ENCODE measurements at places on chromosomes 16 and 17. TPM values are rescaled to one million over a fixed set of nuclear protein-coding genes. Genes with fewer than 3 reads are reported as not detected.

CACNG3 gene
- not detected for total RNA-seq

ZP2 gene
- 0.18 TPM for total RNA-seq

CRISPLD2 gene
- 31.6 TPM for total RNA-seq

GAN gene
- 18.3 TPM for total RNA-seq

MYCBPAP gene
- 2.1 TPM for total RNA-seq

TP53TG3B gene
- not detected for total RNA-seq

SECTM1 gene
- 127 TPM for total RNA-seq

CACNA1H gene
- 3.8 TPM for total RNA-seq

C16orf92 gene
- total RNA-seq = not detected

DNA sequence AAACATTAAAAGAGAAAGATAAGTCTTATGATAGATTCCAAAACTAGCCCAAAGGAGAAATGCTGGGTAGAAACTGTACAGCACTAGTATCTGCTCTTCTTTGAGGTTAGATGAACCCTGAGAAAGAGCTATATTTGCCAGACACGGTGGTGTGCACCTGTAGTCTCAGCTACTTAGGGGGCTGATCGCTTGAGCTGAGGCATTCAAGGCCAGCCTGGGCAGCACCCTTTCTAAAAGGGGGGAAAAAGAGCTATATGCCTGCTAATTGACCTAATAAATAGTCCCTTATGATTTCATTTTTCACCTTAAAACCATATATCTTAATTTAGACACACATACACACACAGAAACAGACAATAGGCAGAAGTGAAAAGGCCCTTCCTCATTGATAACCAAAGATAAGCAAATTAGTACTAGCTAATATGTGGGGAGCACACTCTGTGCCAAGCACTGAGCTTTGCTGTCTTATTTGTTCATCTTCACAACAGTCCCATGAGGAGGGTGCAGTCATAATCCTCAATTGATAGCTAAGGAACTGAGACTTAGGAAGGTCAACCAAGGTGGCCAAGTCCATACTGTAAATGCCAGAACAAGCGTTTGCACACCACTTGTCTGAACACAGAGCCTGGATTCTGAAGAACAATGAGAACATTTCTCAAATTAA is 56.6 kb upstream of the NLK start:
- no peak for DNase-seq

GRCh38 chr17:39648616-39649366 is 11.8 kb downstream of the STARD3 start:
- no peak for DNase-seq

- no peak for DNase-seq
Observed at GRCh38 chr16:14101415-14101814, 30.3 kb downstream of the MRTFB start.

GRCh38 chr16:79162977-79163376 is 437.6 kb downstream of the MAF start:
- no peak for DNase-seq

DNA sequence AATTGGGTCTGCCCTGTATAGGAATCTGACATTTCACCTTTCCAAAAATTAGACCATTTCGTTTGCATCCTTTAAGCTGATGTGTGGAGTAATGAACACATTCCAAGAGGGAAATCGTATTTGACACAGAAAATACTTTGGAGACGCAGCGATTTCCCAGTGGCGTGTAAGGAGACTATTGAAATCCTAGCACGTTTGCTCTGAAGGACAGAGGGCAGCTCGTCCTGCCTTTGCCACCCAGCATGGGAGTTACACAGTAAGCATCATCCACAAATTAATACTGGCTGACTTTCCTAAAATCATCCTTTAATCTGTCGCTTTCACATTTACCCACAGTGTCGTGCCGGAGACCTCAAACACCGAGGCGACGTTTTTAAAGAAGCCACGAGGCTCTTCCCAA is 925.9 kb upstream of the EEF2KMT start:
- no peak for DNase-seq

DNA sequence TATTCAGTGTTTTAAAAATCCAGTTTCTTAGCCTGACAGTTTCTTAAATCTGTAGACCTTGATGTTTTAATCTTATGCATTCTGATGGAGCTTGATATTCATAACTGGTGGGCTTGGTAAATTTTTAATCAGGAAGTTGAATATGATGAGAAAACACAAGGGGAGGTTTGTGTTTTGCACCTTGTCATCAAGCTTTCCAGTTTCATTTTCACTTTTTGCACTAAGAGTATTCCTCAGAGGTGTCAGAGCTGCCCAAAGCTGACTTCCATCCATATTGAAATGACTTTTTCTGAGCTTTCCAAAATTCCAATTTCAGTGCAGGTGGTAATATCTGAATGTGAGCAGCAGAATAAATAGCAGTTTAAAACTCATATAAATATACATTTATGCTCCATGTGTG is 555.0 kb upstream of the RBFOX1 start:
- no peak for DNase-seq

DNA sequence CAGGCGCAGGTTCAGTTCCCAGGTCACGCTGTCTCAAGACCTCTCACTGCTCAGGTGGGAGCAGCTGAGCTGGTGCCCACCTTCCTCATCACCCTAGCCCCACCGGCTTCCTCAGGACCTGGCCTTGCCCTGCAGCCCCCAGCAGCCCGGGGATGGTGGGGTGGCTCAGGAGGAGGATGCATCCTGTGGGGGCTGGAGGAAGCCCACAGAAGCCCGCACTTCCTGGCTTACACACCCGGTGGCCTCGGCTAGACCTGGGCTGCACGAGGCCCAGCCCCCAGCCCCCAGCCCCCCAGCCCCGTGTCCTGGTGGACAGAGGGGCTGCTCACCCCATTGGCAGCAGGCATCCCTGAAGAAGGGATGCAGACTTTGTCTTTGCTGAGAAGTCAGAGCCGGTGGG is 43.4 kb downstream of the BAHCC1 start:
- DNase-seq = no peak

GRCh38 chr16:29834079-29834478 is 13.8 kb downstream of the MVP start:
- no peak for DNase-seq

GRCh38 chr17:71759422-71760060 is 361.3 kb upstream of the SOX9 start:
- DNase-seq = no peak

DNA sequence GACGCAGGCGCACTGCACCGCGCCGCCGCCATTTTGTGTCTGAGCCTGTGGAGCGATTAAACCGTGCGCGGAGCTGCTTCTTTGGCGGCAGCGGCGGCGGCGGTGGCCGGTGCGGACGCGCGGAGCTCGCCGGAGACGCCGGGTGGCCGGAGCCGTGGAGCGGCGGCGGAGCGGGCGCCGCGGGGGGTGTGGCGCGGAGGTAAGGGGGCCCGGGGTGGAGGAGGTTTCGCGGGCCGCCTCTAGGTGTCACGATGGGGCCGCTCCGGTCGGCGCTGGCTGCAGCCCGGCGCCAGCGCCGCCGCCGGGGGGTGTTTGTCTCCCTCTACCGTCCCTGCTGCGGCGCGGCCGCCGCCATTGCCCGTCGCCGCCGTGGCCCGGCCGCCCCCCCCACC is at the start of gene CTCF:
Gene CTCF (plus strand): TSS at position 1 of the 392 bp plus-strand sequence. CDS start 48,307 bp downstream, outside the sequence.
- DNase-seq = peak; percentile 78

GRCh38 chr17:41571561-41572434 is at the start of gene KRT9:
TSS of gene KRT9 (minus strand) at chr17:41572059. CDS start at chr17:41571992, 67 bp downstream.
- no peak for DNase-seq

DNA sequence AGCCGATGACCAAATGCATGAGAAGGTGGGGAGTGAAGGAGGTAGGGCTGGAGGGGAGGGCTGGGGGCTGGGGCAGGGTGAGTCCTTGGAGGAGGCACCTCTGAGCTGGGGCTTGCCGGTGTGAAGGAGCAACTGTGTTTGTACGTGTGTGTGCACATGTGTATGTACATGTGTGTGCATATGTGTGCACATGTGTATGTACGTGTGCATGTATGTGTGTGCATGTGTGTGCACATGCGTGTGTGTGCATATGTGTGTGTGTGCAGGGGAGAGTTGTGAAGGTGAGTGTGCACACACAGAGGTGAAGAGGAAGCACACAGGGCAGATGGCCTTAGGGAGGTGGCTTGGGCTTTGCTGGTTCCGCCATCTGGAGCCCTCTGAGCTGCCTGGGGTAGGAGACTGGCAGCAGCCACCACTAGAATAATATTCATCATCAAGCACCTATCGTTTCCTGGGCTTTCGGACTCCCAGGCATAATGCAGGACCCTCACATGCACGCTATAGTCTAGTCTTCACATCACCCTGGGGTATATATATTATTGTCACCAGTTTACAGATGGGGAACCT is 120.9 kb upstream of the CDC42EP4 start:
- DNase-seq = no peak

DNA sequence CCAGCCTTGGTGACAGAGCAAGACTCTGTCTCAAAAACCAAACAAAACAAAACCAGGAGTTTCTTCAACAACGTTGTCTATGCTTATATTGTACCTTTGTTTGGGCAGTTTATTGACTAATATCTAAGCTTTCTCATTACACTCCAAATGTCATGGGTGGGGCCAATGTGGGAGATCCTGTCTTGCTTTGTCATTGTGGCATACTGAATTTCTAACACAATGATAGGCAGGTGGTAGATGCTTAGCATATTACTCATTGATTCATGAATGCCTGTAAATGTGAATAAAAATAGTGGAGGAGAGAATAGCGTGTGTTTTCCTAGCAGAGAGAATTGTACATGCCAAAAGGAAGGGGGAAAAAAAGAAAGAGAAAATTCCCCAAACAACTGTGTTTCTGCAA is 802.5 kb upstream of the EEF2KMT start:
- no peak for DNase-seq

DNA sequence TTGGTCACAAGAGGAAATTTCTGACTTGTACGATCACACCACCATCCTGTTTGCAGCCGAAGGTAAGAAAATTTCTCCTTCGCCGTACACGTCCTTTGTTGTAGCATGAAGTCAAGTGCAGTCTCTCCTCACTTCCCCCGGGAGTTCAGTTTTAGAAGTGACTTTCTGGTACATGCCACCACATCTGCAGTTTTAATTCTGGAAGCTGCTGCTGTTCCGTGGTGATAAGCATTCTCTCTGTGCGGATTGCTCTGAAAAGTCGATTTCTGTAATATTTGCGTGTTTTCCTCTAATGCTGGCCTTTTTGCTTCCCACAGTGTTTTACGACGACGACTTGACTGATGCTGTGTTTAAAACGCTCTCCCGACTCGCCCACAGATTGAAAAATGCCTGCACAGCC is 20.6 kb downstream of the METTL22 start:
- DNase-seq = no peak

DNA sequence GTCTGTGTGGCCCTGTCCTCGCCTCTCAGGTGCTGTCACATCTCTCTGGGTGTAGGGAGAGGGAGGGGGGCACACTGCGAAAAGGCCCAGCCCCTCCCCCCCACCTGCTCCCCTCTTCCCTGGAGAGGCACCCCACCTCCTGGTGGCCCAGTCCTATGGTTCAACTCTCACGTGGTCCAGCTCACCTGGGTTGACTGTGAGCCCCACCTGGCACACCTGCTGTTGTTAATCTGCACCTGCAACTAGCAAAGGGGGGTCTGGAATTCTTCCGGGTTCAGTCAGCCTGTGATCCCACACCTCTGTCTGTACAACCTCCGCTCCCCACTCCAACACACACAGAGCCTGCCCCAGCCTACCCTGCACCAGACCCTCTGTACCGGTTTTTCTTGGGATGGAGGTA is 2.0 kb upstream of the SYNGR2 start:
- DNase-seq = peak; percentile 71

- no peak for DNase-seq
Observed at GRCh38 chr16:52709306-52709705, 162.4 kb upstream of the TOX3 start.

GRCh38 chr17:13127921-13128602 is 110.2 kb upstream of the ELAC2 start:
- DNase-seq = no peak

- no peak for DNase-seq
Observed at GRCh38 chr16:85798283-85798776, 1.0 kb downstream of the EMC8 start.

Data from left colon (tissue), 2 donors.